ENCODE measurements at places on chromosomes 4 and X. TPM values are rescaled to one million over a fixed set of nuclear protein-coding genes. Genes with fewer than 3 reads are reported as not detected.

CTAG1A gene
- not detected for total RNA-seq

PUDP gene
- total RNA-seq: 7.6 TPM

PI4K2B gene
- 13.3 TPM for total RNA-seq

COX7B2 gene
- total RNA-seq: not detected

CXCL6 gene
- total RNA-seq: 23.4 TPM

UGT2A1 gene
- total RNA-seq: not detected

HMX1 gene
- total RNA-seq: not detected

EREG gene
- total RNA-seq: 2.2 TPM

ODAPH gene
- not detected for total RNA-seq

DCHS2 gene
- total RNA-seq: 0.06 TPM

SPP1 gene
- total RNA-seq: not detected

CASP3 gene
- 11.1 TPM for total RNA-seq

DOCK11 gene
- total RNA-seq: 3.0 TPM

CPE gene
- 15.5 TPM for total RNA-seq

COL25A1 gene
- total RNA-seq: not detected

ITGB1BP2 gene
- 0.75 TPM for total RNA-seq

SPATA4 gene
- 0.15 TPM for total RNA-seq

STX18 gene
- 25.0 TPM for total RNA-seq

TDO2 gene
- total RNA-seq: not detected

CYP4V2 gene
- total RNA-seq: 0.69 TPM

Measured in PC-3 (cell line).